ENCODE measurements at places on chromosomes 4 and X.

DNA sequence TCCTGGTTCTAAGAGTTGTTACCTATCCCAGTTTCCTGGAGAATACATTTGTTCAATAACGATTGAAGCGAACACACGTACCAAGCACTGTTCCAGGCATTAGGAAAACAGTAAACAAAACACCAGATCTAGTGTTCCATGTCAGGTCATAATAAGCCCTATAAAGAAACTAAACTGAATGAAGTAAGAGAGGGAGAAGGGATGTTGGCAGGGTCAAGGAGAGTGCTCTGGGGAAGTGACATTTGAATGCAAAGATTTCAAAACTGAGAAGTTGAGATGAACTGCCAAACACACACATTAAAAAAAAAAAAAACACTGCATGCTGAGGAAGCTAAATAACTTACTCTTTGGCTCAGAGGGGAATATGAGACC lies 14.4 kb upstream of the ENAM start:
- DNase-seq = no peak

DNA sequence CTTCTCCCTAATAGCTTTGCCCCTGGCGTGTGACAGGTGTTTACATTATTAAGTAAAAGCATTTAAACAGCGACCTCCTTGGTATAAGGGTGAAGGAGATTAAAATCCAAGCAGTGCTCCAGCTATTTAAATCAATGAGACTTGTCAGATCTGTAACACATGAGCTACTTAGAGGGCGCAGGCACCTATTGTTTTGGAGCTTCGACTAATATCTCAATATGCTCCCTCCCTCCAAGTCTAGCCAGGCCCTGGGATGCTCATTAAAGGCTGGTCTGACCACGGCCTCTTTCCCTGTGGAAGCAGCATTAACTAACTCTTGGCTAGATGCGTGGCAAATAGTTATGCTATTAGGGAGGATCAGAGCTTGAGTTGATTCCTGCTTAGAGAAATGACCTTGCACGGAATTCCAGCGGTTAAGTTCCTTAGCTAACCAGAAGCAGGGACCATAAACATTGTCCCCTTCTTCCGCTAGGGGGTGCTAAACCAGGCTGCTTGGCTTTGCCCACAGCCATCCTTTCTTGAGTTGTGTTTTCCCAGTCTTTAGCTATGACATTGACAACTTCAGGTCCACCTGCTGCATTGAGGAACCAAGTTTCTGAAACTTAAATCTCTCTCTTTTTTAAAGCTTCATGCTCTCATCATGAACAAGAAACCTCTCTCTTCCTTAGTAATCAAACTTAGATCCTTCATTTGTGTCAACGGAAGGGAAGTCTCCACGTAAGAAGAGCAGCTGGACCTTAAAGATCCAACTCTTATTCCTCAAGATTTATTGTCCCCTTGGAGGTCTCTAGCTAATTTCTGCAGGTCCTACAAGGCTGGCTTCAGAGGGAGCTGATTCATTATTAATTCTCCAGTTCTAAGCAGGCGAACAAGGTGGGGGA lies 80.7 kb upstream of the IGFBP7 start:
- no peak for DNase-seq

DNA sequence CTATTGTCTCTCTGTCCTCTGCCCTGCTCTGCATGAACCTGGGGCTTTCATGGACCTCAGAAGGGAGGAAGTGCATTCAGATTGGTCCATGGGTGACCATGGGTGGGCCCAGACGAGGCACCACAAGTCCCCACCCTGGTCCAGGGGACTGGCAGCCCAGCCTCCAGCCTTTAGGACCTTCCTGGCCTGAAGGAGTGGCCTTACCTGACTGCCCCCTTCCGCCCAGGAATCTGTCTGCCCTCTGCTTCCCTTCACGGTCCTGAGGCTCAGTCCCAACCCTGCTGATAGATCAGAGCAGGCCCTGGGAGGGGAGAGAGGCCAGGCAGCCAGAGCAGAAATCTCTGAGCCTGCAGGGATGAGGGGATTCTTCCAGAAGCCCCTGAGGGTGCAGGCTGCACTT lies 455.4 kb downstream of the PCDH18 start:
- no peak for DNase-seq

DNA sequence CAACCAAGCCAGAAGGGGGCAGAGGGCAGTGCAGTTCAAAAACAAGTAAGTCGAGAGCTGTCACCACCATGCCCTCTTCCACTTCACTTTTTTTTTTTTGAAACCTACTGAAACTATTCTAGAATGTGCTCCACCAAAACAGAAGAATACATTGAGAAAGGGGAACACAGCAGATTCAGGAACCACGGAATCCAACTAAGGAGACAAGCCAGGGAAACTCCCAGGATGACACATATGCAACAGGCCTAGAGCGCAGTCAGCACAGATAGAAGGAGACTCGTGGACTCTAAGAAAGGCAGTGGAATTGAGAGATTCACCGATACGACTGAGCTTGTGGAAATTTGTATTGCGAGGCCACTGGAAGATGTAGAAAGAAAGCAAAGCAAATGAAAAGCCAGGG lies 66.1 kb downstream of the PHKA2 start:
- DNase-seq = no peak

DNA sequence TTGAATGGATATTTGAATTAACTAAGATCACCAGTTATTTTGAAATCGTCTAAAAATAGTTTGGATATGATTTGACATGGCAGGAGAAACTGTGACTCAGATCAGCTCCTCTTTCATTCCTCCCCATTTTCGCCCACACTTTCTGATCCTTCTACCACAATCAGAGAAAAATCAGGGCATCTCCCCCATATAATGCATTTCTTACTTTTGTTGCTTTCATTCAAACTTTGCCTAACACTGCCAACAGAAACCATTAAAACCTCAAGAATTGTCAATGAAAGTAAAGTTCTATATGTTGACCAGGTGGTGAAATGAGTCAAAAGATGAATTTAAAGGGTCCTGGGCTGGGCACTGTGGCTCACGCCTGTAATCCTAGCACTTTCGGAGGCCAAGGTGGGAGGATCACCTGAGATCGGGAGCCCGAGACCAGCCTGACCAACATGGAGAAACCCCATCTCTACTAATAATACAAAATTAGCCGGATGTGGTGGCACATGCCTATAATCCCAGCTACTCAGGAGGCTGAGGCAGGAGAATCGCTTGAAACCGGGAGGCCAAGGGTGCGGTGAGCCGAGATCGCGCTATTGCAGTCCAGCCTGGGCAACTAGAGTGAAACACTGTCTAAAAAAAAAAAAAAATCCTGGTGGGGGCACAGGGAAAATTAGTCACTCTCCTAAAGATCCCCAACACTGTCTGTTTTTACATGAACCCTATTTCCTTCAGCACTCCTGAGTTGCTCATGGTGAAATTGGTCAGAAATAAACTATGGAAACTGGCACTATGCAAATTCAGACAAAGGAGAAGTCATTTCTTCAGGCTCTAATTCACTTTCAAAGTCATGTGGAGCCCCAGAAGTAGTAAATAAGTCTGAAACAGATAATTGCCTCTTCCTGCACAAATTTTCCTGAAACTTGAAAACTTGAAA lies 122.8 kb upstream of the NOCT start:
- DNase-seq = no peak

DNA sequence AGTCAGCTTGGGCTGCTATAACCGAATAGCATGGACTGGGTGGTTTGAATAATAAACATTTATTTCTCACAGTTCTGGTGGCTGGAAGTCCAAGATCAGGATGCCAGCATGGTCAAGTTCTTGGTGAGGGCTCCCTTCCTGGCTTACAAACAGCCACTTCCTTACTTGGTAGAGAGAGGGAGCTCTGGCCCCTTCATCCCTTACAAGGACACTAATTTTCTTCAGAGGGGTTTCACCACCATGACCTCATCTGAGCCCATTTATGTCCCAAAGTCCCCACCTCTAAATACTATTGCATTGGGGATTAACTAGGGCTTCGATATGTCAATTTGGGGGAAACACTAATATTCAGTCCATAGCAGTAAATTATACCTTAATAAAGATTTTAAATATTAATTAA lies 61.8 kb downstream of the CLNK start:
- DNase-seq = no peak

DNA sequence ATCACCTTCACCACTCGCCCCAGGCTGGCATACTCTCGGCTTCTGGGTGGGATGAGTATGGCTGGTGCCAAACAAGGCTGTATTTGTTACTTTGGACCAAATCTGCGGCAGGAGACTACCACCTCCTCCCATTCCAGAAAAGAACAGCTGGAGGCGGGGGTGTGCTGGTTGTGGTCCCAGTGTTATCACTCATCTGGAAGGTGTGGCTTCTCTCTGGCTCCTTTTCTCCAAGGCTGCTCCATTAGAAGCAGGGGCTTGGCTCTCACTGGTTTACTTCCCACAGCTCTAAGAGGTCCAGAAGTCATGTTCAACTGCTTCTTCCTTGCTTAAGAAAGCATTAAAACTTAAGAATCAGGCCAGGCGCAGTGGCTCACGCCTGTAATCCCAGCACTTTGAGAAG lies 2.6 kb upstream of the TRIML2 start:
- no peak for DNase-seq

DNA sequence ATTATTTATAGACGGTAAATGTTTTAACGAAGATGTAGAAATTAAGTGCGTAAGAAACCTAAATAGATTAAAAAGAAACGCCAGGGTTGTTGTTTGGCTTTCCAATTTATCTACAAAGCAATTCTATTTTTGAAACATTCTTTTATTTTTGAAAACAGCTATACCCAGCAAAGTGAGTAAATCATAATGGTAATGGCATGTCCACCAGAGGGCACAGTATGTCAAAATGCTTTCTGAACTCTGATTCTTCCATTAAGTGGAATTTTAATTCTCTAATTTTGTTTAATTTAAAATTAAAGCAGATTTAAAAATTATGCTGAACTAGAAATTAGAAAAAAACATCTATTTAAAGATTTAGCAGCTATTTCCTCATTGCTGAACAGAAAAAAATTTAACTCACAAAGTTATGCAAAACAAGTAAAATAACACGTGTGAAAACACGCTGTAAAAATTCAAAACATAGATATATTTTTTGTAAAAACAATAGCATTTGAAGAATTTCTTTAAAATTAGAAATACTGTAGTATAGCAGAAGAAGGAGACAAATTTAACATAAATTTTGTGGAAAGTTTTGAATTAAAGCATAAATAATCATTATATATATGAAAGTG lies 26.5 kb downstream of the RASSF6 start:
- no peak for DNase-seq

- DNase-seq = no peak
Observed at GRCh38 chr4:15144249-15144966, 142.1 kb downstream of the CPEB2 start.

DNA sequence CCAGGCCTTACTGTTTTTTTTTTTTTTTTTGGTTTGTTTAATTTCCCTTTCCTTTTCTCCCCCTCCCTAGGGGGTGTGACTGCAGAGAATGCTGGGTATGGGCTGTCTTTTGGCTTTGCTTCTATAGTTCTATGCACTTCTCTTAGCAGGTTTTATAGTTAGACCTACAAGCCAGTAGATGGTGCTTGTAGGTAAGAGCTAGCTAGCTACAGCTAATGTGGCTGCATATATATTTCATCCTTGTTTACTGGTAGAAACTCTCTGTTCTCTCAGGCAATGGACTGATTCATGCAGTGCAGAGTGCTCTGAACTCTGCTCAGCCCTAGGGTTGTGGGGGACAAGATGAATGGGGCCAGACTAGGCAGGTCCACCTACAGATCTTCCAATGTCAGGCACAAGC lies 246.4 kb downstream of the SH2D1A start:
- no peak for DNase-seq

DNA sequence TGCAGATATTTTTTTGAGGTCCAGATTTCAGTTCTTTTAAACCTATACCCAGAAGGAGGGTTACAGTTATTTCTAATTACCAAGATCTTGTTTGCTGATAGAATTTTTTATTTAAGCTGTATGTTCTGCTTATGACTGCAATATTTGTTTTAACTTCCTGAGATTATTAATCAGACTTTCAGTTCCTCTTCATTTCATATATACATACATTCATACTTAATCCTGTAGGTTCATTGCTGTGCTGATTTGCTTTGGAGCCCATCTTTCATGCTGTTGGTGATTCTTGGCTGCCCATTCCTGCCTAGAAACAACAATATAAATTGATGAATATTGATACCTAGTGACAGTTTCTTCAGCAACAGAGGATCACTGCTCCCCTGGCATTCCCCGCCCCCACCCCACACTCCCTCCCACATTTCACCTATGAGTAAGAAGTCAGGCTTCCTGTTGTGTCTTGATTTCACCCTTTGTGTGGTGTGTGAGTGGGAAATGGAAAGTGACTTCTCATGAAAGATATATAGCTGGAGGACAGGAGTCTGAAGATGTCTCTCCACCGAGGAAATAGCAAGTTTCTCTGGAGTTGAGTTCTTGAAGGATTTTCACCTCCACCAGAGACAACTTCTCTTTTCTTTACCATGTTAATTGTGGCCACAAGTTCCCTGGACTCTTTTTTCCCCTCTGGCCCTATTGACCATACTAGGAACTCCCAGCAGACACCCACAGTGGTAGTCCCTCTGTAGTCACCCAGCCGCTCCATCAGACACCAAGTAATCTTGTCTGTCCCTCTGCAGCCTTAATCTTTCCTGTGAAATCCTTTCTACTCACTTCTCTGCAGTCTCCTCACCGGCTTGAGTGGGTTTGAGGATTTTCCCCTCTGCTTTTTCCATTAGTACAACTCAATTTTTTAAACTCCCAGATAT lies 118.4 kb downstream of the ASB9 start:
- DNase-seq = no peak

- DNase-seq = no peak
Observed at GRCh38 chr4:150212485-150212884, 134.2 kb downstream of the DCLK2 start.

- no peak for DNase-seq
Observed at GRCh38 chrX:20531667-20532066, 265.0 kb upstream of the RPS6KA3 start.

DNA sequence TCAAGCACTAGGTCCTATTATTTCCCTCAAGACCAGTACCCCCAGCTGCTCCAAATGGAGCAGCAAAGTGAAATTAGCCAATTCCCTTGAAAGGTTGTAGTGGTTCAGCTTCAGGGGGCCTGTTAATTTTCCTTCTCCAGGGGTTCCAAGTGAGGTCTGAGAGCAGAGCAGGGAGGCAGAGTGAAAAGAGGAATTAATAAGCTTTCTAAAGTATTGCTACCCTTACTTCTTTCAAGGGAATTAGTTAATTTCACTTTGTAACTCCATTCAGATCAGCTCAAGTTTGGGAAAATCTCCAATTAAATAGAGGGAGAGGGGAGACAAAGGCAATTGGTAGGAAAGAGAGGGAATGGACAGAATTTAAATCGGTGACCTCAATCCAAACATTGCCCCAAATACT lies 78.7 kb upstream of the SLC7A11 start:
- no peak for DNase-seq

DNA sequence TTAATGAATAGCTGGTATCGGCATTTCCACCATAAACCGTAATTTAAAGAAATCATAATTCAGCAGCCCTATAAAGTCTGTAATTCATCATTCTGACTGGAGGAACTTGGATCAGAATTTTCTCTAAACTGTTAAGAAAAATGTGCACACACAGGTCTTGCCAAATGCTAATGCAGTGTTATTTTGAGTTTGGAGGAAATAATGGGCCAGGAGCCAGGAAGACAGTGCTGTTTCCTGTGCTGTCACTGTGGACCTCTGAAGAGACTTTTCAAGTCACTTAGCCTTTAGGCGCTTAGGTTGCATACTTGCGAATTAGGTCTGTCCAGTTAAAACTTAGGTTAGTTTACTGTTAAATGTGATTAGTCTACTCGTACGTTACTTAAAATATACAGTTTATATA lies 137.5 kb upstream of the ANXA3 start:
- no peak for DNase-seq
